Dorsolateral prefrontal cortex (tissue), 122 donors: ENCODE measurements at places on chromosomes 3 and 15.

DNA sequence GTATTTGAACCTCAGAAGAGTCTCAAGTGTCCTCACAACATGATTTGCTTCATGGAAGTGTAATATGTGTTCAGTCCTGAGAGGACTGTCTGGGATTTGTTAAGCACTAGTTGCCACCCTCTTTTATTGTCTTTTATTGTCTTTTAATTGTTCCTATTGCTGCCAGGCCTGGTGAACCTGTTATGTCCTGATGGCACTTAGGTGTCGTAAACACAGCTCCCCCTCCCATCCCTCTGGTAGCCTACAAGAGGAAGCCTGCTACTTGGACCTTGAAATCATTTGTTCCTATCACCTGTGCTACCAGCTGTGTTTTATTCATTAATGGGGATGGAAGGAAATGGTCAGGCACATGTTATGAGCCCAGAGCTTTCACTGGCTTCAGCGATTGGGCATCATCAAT is 19.3 kb downstream of the CCNB2 start:
- DNase-seq: no peak

- no peak for DNase-seq
Observed at GRCh38 chr3:189393598-189393997, 221.8 kb downstream of the TPRG1 start.

DNA sequence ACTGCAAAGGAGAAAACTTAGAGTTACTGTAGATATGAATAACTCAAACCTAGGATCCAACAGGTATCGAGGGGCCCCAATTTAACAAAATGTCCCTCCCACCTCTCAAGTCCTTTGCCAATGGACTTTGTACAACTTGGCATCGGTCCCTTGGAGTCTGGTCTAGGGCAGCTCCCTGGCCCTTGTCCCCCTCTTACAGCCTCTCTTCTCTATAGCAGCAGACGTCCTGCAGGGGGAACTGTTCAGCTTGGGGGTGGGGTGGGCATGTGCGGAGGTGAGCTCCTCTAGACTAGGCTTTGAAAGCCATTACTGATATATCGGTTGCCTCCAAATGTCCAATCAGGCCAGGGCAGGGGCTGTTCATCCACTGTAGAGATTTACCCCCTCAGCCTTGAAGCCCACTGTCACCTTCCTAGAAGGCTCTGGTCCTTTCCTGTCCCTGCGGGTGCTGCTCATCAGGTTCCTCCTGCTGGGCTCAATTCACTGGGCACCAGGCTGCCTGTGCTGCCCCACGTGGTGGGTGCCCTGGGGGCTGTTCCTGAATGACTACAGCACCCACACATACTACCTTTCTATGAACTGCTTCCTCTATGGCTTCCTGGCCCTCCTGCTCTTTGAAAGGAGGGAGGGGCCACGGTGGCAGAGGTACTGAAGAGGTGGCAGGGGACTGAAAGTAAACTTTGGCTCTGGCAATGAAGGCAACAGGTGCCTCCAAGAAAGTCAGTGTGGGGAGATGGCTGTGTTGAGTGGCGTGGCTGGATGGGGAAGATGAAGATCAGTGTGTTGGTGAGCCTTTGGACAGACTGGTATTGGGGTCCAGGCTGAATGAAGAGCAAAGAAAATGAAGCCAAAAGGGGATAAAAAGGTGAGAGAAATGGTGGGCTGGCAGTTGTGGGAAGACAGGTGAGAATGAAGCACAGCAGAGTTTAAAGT is 78.8 kb upstream of the MEX3B start:
- no peak for DNase-seq

DNA sequence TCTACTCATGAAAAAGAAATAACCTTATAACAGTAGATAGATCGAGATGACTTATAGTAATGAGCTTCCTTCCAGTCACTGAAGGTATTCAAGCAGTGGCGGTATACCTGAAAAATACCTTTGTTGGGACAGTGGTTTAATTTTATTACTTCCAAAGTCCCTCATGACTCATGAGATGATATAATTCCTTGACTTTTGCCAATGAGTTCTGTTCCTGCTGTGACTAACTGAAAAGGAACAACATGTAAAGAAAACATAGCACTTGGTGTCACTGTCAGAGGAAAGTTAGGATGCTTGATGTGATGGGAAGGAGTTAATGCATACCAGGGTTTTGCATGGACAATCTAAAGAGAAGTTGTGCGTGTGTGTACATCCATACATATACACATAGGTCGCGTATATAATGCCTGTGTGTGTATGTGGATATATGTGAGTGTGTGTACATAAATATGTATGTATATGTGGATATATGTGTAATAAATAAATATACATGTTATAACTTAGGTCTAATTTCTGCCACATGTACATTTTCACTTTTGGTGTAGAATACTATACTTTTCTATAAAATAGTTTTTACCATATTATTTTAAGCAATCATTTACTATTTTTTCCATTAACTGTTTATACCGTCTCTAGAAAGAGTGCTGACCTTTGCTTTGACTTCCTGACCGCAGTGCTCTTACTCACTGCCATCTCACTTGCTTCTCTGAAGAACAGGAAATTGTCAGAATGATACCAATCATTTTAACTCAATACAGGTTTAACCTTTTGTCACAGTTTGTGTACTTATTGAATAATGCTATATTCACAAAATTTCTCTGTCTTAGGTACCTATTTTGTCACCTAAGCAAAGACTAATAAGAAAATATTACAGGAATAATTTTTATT is 12.6 kb upstream of the PAK2 start:
- DNase-seq: no peak

GRCh38 chr3:71277341-71277740 is 306.2 kb downstream of the FOXP1 start:
- no peak for DNase-seq

DNA sequence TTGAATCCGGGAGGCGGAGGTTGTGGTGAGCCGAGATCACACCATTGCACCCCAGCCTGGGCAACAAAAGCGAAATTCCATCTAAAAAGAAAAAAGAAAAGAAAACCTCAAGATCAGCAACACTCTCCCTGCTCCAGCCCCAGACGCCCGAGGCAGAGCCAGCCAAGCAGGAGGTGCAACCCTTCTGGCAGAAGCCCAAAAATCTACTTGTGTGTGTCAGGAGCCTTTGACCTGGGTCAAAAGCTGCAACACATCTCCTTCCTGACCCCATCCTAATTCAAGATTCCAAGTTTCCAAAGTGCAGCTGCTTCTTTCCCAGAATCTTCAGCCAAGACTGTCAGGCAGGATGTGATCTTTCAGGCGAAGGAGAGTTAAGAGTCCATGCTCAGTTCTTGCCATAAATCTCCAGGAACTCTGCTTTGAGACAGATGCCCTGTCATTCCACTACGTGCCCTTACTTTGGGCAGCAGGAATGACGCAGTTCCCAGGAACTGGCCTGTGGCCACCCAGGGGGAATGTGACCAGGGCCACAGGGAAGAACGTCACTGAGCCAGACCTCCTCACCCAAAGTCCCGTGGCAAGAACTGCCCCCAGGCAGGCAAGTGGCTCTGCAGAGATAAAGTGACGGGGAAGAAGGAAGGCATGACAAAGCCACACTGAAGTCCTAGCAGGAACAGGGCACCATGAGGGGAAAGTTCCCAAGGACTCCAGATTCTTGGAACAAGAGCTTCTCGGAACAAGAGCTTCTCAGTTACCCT is 39.4 kb downstream of the SH3BP5 start:
- DNase-seq: no peak

- no peak for DNase-seq
Observed at GRCh38 chr3:16146015-16146730, 28.3 kb upstream of the GALNT15 start.

GRCh38 chr3:73604451-73604850 is 20.3 kb downstream of the PDZRN3 start:
- DNase-seq: no peak

- no peak for DNase-seq
Observed at GRCh38 chr3:10281951-10282350, 10.8 kb downstream of the GHRL start.

- no peak for DNase-seq
Observed at GRCh38 chr3:148746053-148746452, 48.4 kb downstream of the AGTR1 start.

DNA sequence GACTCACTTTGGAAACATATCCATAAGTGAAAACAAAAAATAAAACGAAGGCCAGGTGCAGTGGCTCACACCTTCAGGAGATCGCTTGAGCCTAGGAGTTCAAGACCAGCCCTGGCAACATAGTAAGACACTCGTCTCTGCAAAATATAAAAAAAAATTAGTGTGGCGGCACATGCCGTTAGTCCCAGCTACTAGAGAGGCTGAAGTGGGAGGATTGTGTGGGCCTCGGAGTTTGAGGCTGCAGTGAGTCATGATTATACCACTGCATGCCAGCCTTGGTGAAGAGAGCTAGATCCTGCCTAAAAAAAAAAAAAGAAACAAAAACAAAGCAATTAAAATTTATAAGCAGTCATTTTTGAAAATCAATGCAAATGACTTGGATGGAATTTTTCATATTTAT is 54.7 kb upstream of the NANOGP8 start:
- no peak for DNase-seq

- DNase-seq: no peak
Observed at GRCh38 chr15:39199076-39199475, 381.8 kb upstream of the THBS1 start.

DNA sequence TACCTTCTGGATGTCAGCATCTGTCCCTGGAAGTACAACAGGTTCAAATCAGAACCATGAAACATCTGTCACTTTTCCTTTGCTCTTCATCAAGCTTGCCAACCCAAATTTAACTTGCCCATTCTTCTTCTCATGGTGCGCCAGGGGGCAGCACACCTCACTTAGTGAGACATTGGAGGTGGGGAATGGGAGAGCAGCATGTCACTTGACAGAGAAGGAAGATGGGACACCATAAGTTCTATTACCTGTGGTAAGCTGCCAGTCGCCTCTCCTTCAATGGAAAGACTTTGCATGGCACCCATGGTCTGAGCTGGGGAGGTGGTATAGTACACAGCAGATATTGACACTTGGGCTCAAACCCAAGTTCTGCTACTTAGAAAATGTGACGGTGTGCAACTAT is 2.9 kb downstream of the SCN5A start:
- no peak for DNase-seq

DNA sequence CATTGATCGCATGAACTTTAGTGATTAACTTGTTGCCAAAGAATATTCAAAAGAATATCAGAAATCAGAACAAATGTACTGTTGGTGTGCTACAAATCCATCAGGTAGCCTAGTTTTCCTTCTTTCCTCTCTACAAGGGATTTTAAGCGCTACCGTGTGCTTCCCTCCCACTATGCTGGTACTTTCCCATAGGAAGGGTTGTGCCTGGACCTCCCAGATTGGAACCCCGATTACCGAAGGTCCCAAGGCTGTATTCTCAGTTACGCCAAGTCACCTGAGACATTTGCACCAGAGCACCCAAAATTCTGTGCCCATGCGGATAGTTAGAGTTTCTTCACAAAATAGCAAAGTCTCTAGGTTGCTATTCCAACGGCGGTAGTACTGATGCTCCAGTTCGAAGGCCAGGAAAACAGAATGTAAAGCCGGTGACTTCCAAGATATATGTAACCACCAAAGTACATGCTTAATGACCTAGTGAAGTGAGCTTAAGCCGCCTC is 23.4 kb upstream of the GATM start:
- no peak for DNase-seq

DNA sequence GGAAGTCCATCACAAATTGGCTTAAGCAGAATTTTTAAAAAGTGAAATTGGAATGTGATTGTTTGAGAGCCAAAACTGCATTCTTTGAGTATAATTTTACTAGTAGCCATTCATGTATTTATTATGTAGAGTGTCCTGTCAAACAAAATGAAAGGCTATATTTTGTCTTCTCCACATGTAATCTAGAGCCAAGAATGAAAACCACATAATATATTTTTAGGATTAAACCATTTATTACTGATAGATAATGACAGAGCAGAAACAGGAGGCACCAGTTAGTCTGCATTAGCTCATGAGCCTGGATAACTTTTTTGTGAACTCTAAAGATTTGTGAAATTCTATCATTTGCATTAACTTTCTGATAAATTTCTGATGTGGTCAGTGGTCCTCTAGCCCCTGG is 130.2 kb downstream of the FILIP1L start:
- DNase-seq: no peak

GRCh38 chr15:52496776-52497470 is 31.8 kb downstream of the MYO5A start:
- no peak for DNase-seq

DNA sequence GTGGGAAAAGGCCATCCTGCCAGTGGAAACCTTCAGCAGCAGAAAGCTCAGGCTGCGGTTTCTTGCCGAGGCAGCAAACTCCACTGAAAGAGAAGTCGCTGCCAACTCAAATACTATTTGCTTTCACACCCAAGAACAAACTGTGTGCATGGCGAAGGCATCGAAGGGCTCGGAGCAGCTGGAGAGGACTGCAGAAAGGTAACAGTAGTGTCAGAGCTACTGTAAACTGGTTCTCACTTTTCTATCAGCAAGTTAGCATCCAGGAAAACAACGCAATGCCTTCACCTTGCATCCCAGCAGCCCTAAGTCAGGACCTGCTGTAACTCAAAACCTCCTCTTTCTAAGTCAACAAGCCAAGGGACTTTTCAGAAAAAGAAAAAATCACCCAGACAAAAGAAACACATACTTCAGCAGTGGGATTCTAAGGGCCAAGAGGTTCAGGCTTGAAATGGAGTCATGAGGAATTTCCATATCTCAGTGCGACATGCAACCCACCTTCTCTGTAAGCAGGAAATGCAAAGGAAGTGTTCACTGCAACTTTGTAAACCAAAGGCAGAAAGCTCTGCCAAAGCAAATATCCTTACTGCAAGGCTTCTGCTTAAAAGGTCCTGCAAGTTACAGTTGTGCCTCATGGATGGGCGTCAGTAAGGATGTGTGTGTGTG is 193.5 kb downstream of the FOXP1 start:
- DNase-seq: no peak

- no peak for DNase-seq
Observed at GRCh38 chr15:38555686-38556334, 8.8 kb downstream of the RASGRP1 start.

GRCh38 chr3:16396202-16396601 is 117.3 kb downstream of the RFTN1 start:
- no peak for DNase-seq

DNA sequence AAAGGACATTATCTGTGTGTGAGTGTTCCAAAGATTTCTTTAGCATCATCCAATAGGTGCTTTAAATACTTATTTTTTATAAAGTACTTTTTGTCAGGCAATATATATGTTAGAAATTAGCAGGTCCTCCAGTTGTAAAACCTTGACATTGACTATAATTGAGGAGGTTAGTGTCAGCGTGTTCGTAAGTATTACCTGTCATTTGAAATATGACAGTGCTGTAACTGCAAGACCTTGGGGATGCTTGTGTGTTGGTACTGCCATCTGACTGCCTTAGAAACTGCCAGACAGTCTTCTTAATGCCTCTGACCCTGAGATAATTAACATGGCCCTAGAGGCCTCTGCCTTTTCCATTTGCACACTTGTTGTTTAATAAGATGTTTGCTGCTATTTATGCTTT is 170.7 kb downstream of the NAALADL2 start:
- no peak for DNase-seq

- DNase-seq: peak; percentile 66
Observed at GRCh38 chr3:158918008-158918407, 116.2 kb downstream of the MFSD1 start.

DNA sequence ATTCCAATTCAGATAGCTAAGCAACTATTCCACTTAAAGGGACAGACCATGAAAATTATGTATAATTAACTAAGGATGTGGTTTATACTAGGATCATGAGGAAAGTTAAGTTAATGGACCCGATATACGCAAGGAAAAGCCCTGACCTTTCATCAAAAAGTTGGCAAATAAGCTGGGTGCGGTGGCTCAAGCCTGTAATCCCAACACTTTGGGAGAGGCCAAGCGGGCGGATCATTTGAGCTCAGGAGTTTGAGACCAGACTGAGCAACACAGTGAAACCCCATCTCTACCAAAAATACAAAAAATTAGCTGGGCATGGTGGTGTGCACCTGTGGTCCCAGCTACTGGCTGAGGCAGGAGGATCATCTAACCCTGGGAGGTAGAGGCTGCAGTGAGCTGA is 39.6 kb downstream of the SCAP start:
- no peak for DNase-seq
